Right forelimb (tissue), 1 donor: ENCODE measurements at places on chromosomes 7 and 10.

DNA sequence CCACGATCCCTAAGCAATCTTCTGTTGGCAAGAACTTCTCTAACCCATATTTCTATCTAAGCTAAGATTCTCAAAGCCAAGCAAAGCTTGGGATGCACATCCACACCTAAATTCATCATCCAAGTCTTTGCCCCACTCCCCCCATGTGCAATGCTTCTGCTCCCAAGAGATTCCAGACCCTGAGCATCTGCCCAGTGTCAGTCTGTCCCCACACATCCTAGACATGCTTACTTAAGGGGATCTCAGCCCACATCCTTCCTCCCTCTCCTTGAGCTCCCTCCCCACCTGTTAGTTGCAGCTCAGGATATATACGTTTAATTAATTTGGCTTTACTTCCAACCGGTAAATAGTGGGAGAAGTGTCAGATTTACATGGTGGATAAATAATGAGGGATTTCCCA, 17.0 kb upstream of the TMEM273 start:
- DNase-seq: no peak

- no peak for DNase-seq
Measured at GRCh38 chr10:45227456-45227855, 88.0 kb downstream of the OR13A1 start.

DNA sequence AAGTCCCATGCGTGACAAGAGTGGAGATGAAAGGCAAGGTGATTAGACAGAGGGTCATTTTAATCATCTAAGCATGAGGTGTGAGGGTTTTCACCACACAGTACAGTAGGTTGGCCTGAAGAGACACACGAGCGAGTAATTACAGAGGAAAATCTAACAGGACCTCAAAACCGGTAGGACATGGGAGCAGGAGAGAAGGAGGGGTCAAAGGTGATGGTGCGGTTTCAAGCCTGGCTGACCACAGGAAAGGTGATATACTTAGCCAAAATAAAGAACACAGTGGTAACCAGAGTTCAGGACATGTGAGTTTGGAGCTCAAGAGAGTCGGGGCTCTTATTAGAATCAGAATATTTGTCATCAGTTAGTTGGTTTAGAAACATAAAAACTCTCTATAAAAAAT, 20.0 kb downstream of the GLI3 start:
- no peak for DNase-seq

DNA sequence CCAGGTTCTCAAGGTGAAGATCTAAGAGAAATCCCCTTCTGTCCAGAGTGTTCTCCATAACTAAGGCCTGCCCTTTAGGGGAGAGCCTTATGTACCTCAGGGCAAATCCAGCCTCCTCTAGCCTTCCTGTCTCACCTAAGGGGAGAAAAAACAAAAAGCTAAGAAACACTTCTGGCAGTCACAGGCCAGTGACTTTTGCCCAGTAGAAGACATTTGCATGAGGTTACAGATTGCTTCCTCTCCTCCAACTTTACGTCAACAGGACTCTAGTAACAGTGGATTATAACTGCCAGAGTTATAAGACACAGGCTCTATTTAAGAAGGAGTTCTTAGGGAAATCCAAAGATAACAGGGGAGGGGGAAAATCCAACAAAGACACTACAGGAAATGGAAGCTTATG, 15.9 kb upstream of the FAM241B start:
- no peak for DNase-seq

- no peak for DNase-seq
Measured at GRCh38 chr7:70063371-70063770, 465.1 kb downstream of the AUTS2 start.

- peak; percentile 24 for DNase-seq
Measured at GRCh38 chr10:47288236-47288635, 11.8 kb upstream of the GDF10 start.

GRCh38 chr10:65231148-65231547, 1694.7 kb upstream of the LRRTM3 start:
- DNase-seq: no peak

GRCh38 chr7:45920502-45921380, at the start of gene IGFBP3:
IGFBP3 (minus strand) TSS chr7:45921272; CDS start chr7:45921140, 132 bp downstream.
- DNase-seq: peak; percentile 82

DNA sequence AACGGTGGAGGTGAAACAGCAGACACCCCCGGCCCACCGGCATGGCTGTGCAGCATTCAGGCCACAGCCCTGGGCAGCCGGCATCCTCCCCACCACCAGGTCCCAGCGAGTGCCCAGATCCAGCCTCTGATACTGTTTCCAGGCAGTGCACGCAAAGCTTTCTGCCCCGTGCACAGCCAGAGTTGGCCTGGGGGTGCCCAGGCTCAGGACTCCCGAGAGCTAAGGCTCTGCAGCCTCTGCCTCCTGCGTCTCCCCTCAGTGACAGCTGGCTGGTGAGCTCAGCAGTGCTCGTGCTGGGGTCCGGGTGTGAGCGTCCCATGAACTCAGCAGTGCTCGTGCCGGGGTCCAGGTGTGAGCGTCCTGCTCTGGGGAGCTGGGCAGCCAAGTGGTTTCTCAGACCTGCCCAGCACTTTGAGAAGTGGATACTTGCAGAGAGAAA, 65.4 kb downstream of the CFAP46 start:
- peak; percentile 37 for DNase-seq
